ENCODE measurements at places on chromosomes 11 and 22.

DNA sequence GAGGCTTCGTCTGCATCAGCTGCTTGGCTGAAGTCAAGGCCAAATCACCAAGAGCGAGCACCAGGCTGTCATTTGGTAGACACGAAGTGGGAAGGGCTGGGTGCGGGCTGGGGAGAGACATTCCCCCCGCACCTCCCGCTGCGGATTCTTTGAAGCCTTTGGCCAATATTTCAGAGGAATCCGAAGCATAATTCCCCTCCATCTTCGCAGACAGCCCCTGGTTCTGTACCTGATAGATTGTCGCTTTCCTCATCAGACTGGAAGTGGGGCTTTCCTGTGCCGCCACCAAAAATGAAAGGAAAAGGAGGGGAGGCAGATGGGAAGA, 15.3 kb downstream of the BLID start:
- DNase-seq = no peak

GRCh38 chr11:117197516-117198456, 1.4 kb upstream of the TAGLN start:
- no peak for DNase-seq

DNA sequence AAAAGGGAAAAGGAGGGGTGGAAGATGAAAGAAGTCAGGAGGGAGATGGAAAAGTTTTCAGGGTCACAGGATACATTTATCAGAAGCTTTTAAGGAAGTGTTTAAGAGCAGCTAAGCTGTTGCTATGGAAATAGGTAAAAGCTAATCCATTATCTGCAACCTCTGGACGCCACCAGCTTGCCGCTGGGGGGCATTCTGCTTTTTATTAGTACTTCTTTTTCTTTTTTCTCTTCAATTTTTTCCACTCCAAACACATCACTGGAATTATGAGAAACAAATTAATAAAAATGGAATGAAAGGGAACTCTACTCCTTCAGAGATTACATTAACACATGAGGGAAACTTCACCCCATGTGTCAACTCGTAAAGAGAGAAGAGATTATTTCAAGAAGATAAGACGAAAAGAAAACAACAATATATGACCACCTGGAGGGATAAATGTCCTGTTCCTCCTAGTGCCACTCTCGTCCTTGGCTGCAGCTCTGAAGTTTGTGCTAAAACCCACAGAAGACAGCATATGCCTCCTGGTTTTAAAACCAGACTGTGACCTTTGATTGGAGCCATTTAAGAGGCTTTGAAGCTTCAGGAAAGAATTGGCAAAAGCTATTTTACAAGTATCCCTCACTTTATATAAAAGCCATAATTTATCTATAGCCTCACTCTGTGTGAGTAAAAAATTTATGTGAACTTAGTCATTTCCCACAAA, 972.8 kb downstream of the OPCML start:
- DNase-seq = no peak

DNA sequence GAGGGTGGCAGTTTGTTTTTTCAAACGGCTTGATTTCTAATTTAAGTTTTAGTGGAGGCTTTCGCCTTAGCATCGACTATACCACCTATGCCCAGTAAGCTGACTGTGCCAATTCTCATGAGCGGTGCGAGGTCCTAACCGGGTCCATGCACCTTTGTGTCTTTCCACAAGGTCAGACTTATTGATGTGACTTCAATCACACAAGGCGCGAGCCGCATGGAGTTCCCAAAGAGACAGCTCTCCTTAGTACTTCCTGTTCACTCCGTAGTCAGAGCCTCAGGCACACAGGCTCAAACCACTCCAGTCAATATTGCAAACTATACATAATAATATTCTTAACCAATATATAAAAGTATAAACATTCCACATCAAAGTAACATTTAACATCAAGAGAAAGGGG, 18.2 kb downstream of the ST14 start:
- no peak for DNase-seq

DNA sequence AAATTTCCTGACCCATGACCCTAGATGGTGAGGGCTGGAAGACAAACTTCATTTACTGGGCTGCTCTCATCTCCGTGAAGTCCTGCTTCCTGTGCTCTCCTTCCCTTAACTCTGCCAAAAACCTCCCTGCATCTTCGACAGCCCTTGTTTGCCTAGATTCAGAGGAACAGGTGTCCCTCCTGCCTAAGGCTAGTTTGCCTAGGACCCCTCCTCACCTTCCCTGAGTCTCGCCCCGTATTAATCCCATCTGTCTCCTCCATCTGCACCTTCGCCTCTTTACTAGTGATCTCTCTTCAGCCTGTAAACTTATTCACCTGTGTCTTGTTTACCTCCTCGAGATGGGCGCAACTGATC, 33.1 kb downstream of the EIF3F start:
- no peak for DNase-seq

GRCh38 chr11:8332196-8332595, 68.5 kb upstream of the LMO1 start:
- no peak for DNase-seq

GRCh38 chr22:17698948-17699347, 60.4 kb downstream of the BCL2L13 start:
- DNase-seq = no peak

DNA sequence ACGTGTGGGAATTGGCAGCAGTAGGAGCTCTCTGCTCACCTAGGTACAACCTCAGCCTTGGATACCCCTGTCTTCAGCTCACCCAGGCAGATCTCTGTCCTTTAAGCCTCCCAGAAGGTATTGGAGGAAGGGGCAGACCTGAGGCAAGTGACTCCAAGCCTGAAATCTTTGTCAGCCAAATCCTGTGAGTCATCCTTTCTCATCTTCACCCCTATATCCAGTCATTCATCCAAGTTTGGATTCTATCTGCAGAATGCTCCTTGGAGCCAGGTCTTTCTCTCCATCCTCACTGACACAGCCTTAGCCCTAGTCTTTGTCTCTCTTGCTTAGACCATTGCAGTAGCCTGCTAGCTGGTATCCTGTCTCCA, 10.4 kb upstream of the THY1 start:
- no peak for DNase-seq

- no peak for DNase-seq
Observed at GRCh38 chr22:34427436-34427835, 507.2 kb upstream of the LARGE1 start.

DNA sequence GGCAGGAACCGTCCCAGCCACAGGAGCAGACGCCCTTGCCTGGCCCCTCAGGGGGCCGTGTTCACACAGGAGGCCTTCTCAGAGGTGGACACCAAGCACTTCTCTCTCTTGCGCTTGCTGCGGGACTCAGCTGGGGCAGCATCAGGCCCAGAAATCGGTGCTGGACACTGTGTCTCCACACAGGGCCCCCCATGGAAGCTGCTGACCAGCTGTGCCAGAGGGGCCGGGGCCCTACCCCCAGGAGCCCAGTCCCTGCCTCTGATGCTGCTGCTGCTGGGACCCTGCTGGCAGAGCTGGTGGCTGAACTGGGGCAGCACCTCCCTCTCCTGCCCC, 4.0 kb downstream of the PLXNB2 start:
- no peak for DNase-seq

DNA sequence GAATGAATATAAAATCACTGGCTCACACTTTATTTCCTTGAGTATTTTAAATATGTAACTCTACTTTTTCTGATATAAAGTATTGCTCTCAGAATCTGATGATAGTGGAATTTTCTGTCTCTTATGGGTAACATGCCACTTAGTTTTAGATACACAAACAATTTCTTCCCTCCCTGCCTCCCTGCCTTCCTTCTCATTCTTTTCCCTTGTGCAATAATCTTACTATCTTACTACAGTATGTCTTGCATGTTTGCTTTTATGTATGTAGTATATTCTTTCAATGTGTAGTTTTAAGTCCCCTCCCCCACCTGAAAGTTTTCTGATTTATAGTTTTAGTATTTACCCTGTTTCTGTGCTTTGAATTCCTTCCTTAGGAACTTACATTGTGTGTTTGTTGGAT, 48.4 kb downstream of the INSC start:
- no peak for DNase-seq

- no peak for DNase-seq
Observed at GRCh38 chr11:116533186-116533825, 239.5 kb downstream of the BUD13 start.

Data from activated T-helper 1 cell treated with Interleukin-2 at 50 U/mL for 16 hours (primary cell).